Epithelial cell of proximal tubule (primary cell): ENCODE measurements at places on chromosomes 11 and 22. TPM values are rescaled to one million over a fixed set of nuclear protein-coding genes. Genes with fewer than 3 reads are reported as not detected.

- DNase-seq = no peak
Measured at GRCh38 chr11:30926130-30926529, 340.0 kb upstream of the MPPED2 start.

DNA sequence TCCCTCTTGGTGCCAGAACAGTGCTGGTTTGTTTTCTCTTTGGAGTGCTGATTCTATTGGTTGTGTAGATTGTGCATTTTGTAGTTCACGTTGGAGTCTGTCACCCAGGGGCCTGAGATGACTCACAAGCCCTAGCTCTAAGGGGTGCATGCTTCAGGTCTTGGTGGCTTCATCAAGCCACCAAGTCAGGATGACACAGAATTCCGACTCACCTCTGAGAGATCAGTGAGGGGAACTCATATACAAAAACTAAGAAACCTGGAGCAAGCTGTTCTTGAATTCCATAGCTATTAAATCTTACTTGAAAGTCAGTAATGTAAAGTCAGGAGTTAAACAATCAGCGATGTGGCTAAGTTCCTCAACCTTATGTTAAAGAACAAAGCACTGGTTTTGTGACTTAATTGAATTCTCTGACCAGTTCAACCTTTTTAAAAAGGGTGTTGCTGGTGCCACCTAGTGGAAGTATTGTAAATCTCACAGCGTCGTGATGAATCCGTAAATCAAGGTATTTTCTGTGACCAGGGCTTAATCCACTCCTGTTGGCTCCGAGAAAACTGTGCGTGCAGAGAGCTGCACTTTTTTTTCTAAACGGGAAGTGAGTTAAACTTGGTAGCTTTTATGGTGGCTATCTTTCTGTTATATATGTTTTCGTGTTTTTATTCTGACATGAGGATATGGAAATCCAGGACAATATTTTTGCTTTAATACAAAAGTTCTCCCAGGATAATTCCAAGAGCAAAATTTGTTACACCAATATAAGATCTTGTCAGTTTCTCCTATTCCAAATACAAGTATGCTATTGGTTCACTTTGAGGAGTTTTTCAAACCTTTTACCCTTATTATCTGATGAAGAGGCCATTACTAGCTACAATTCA lies 14.6 kb downstream of the MMP13 start:
- peak; percentile 30 for DNase-seq

GRCh38 chr11:8100605-8101004 lies 19.6 kb downstream of the TUB start:
- no peak for DNase-seq

DNA sequence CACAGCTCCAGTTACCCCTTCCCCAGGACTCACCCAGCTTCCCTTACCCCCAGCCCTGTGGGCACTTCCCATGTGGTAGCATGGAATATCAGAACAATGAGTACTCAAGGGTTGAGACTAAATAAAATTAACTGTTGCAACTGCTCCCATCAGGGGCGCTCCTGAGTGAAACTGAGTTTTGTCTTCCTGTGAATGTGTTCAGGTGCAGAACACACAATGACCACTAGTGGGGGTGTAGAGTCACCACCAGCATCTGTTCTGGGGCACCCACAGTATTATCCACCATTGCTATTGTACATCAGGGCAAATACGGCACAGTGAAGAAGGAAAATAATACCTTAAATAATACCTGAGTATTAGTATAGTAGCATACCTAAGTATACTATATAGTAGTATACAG lies 689.7 kb downstream of the TBC1D22A start:
- DNase-seq = no peak

- DNase-seq = no peak
Measured at GRCh38 chr11:57638005-57638781, 11.5 kb downstream of the YPEL4 start.

- no peak for DNase-seq
Measured at GRCh38 chr11:57599381-57599780, 1.9 kb downstream of the SERPING1 start.

DNA sequence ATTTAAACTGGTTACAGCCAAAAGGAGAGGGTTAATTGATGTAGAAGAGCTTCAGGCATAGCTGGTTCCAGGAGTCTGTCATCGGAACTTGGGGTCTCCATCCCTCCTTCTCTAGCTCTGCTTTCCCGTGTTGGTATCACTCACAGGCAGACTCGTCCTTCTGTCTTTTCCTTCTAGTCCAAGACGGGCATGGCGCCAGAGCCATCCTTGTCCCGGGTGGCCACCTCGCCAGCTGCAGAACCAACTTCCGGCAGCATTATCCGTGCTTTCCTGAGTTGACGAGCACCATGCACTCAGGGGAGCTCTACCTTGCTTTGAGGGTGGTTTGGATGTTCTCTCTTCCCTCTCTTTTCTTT lies 14.7 kb downstream of the LINC01488 start:
- DNase-seq = no peak

DNA sequence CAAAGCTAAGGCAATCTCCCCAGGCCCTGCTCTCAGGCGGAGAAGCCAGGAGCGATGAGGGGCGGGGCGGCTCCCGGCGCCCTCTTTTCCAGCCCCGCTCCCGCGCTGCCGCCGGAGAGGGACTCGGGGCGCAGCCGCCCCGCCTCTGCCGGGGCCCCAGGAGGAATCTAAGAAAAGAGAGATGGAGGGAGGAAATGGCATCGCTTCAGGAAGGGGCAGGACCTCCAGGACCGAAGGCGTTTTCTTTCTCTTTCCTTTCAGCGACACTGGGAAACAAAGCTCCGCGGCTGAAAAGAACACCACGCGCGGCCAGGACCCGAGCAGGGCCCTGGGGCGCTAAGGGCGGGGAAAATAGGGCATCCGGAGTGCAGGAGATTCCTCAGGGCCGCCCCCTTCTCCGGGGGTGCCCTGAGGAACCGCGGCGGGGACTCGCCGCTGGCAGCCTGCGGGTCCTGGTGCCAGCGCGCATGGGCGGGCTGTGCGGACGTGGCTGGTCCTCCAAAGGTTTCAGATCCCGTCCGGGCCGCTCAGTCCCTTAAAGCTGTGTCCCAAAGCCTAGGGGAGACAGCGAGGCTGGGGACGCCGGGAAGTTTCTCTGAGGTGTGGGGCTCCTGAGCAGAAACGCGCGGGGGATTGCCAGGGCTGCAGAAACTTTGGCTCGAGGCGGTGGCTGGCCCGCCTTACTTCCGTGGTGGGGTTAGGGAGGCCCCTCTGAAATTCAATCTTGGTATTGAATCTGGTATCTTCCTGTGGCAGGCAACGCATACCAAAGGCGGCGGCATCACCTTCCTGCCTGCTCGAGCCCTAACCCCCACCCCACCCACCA lies 2.8 kb upstream of the BSX start:
- no peak for DNase-seq

GRCh38 chr22:46051646-46052045 lies 74.7 kb upstream of the WNT7B start:
- DNase-seq = no peak

F2 gene
- total RNA-seq = 0.17 TPM in 1 of 2 replicates, not detected in the other

SPI1 gene
- total RNA-seq = not detected in 2 replicates

ROM1 gene
- total RNA-seq = 1.2 and 1.4 TPM in 2 replicates

KREMEN1 gene
- total RNA-seq = 4.8 and 10.8 TPM in 2 replicates

TP53AIP1 gene
- not detected in 2 replicates for total RNA-seq
